ENCODE measurements at places on chromosomes 6 and 20.

DNA sequence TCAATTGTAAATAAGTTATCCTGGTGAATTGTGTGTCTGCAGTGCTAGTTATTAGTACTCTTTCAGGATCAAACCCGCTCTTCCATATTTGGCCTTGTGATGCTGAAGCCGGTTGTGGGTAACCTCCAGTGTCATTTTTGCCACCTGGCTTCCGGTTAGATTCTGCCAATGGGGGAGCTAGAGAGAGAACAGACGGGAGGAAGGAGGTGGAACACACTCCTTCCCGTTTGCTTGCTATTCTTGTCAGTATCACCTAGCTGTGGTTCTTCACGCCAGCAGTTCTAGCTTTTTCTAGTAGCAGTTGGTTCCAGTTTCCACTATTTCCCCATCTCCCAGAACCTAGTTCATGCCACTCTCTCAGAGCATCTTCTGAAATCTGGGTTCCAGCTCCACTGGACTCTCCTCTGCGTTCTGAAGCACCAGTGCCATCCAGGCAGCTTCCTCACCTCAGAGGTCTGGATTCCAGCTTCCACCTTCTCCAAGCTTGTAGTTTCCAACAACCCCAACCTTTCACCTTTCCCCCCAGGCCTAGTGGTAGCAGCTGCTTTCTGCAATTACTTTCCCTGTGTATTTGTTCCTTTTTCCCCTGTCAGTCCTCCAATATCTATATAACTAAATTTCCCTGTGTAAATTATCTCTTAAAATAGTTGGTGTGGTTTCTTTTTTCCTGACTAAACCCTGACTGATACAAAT, 46.9 kb upstream of the LOC128125822 start:
- DNase-seq, result no peak

- no peak for DNase-seq
These were observed 10.3 kb upstream of the ZNF831 start for GRCh38 chr20:59153355-59153681.

DNA sequence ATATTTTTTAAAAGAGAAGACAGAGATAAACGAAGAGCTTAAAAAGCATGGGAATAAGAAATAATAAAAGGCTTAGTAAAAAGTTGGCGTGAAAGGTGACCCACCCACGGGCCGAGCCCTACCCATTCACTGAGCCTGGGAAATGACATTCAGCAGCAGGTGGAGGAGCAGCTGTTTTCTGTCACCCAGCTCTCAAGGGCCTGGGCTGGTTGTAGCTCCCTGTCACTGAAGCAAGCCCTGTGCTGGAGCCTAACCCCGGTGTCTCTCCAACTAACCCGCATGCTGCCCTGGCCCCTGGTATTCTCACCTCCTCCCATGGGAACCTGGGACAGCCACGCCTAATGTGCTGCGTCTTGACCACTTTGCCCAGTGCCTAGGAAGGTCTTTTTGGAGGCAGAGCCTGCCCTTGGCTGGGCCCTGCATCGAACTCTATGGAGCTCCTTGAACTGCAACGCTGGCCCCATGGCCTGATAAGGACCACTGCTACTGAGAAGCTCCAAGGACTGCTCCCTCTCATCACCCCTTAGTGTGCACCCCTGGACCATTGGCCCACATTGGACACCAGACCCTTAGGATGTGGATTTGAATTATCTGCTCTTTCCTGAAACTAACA, 68.8 kb upstream of the IYD start:
- DNase-seq, result no peak

DNA sequence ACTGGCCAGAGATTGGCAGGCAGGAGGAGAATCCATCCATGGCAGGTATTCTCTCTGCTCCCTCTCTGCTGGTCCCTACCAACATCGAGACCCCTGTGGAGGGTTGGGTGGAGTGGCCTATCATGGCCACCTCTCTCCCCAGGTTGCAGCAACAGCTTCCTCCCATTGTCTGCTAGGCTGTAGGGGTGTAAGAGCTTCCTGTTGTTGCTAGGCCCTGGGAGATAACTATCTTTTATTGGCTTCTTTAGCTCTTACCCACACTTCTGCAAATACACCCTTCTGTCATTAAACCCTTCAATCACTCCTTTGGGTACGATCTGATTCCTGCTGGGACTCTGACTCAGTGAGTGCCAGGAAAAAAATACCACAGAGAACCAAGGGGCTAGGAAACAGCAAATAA, 66.6 kb upstream of the FAM184A start:
- no peak for DNase-seq

DNA sequence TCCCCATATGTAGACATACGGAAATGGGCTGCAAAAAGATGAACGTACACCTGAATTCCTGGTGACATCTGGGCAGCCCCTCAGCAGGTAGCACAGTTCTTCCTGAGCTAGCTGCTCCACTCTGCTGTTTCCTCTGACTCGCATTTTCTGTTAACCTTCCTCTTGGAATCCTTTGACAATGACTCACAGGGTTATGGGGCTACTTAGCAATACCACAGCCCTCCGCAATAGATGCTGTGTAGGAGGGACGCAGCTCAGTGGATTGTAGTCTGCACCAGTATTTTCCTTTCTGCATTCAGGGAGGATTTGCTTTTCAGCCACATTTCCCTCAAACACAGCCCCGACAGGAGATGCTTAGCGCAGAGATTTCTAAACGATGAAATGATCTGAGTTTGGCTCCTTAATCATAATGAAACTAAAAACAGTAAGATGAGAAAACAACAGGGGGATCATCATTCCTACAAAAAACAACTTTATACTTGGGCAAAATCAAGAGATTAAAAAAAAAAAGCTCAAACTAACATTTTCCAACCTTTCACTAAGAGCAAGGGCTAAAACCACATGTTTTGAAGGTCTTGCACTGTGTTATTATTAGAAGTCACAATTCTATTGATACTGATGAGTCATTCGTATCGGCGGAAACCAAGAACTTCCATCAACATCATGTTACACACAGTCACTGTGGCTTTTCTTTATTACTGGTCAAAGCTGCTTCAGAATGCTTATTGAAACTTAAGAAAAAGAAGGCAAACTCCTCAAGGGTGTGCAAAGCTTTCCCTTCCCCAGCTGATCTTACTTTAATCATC, 12.2 kb downstream of the BACH2 start:
- no peak for DNase-seq

DNA sequence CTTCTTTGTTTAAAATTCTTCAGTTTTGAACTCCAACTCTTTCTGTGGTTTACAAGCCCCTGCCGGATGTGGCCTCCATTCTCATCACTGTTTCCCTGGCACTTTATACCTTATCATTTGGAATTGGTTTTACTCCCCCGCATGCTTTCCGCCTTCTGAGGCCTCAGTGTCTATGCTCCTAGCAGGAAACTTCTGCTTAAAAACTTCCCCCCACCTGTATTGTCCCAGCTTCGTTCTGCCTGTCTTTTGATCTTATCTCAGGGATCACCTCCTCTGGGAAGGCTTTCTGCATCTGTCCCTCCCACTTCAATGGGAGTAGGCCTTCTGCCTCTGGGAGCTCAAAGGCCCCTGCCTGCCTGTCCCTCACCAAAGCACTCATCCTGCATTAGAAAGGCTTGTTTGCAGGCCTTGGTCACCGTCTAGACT, 3.4 kb upstream of the ANGPT4 start:
- DNase-seq, result no peak

DNA sequence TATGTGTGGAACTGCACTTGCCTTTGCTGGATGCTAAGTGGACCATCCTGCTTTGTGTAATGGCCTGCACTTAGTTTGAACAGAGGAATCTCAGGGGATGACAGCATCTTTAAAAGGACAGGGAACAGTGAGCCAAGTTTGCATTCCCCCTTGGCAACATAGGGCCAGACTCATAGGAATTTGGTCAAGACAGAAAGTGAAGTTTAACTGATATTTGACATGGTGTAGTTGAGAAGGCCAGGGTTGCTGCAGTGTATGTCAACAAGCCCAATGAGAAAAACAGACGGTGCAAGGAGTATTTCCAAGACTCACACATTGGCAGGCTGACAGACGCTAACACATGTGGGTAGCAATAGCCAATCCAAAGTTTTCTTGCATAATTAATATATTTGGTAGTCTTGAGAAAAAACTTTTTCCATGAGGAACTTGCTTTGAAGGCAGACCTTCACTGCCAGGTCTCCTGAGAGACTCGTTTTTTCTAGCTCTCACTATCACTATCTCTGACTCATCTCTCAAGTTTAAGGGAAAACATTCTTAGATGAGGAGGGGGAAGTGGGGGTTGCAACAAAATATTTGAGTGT, 213.8 kb downstream of the IBTK start:
- no peak for DNase-seq

- no peak for DNase-seq
These were observed 193.9 kb downstream of the ZDHHC14 start for GRCh38 chr6:157574851-157575424.

DNA sequence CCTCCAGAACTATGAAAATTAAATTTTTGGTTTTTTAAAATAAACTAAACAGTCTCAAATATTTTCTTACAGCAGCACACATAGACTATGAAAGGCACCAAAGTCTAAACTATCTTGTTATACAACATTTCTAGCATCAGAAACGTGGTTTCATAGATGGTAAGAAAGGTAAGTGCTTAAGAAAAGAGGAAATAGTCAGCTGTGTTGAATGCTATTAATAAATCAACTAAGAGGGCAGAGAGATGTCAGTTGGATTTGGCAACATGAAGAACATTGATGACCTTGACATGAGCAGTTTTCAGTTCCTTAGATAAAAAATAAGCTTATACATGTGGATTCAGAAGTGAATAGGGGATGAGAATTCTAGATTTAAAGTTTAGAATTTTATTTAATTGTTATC, 113.6 kb downstream of the RFX6 start:
- DNase-seq, result no peak

DNA sequence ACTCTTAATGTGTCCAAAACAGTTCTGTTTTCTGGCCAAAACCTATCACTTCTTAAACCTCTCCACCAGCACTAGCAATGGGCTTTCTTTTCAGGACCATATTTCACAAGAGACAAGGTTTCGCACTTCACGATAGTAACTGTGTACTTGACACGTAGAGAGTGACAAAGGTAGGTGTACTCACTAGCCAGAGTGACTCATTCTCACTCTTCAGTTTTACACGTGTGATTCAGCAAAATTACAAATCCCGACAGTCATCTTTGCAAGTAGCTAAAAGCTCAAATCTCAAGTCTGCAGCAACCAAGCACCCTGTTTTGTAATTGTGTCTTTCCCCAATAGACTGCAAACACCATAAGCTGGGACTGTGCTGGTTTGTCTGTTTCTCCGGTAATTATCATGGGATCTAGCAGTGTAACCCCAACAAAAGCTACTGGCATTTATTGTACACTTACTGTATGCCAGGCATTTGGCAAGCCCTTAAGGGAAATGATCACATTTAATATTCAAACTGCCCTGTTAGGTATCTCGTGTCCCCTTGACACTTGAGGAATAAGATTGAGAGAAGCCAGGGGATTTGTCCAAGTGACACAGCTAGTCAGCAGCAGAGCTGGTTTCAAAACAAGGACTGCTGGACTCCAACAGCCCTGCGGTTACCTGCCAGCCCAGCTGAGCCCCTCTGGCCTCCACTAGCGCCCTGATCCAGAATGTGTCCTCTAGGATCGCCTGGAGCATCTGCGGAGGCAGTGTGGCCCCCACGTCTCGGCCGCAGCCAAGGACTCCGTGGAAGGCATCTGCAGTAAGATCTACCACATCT, 9.9 kb downstream of the PCIF1 start:
- DNase-seq, result no peak

DNA sequence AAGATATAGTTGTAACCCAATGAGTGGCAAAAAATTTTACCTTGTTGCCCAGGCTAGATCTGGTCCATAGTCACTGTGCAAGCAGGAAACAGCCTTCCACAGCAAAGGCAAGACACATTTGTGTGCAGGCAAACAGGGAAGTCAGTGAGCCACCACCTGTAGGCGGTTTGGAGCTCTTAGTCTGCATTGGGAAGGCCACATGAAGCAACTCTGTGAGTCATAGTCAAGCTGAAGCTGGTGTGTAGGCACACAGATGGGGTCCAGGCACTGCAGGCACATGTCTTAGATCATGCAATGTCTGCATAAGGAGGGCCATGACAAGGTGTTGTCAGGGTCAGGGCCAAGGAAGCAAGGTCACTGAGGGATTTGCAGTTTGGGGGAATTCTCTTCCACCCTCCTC, 543.2 kb upstream of the EPHA7 start:
- DNase-seq, result no peak

DNA sequence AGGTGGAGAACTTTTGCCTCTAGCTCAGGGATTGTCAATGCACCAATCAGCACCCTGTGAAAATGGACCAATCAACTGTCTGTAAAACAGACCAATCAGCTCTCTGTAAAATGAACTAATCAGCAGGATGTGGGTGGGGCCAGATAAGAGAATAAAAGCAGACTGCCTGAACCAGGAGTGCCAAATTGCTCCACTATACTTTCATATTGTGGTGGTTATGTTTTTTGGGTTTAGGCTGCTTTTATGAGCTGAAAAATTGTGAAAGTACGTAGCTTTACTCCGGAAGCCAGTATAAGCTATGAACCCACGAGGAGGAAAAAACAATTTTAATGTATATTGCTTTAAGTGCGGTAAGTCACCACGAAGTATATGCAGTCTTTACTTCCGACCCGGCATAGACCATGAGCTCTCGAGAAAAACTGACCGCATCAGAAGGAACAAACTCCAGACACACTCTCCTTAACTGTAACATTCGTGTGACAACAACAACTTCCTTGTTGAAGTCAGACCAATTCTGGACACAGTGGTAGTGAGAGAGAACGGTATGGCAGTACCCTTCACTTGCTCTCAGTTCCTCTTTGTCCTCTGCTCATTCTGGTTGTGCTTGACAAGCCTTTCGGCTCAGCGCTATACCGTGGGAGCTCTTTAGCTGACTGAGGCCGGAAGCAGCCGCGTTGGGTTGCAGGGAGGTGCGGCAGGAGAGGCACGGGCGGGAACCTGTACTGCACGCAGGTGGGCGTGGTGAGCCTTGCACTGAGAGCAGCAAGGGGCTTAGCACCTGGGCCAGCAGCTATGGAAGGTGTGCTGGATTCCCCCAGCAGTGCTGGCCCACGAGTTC, 81.9 kb upstream of the E2F3 start:
- peak; percentile 16 for DNase-seq

DNA sequence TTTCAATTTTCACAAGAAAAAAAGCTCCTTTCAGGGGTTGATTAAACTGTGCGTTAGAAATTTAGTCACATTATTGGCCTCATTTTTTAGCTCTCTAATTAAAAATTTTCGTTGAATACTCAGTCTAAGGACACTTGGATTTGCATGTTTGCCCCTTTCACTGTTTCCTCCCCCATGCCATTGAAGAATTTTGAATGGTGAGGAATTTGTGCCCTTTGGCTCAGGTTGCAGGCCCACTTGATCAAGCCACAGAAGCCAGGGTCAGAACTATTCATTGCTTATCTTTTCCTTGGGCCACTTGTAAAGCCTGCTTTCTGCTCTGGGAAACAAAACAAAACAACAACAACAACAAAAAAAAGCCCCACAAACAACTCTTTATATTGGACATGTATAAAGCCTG, 12.2 kb downstream of the LIN28B start:
- no peak for DNase-seq
